ENCODE measurements at places on chromosomes 13 and 19.

- DNase-seq: no peak
These were observed 93.0 kb upstream of the IRS2 start for GRCh38 chr13:109879338-109879737.

GRCh38 chr19:45782820-45783785, 813 bp upstream of the DMPK start:
- DNase-seq: no peak

GRCh38 chr13:29582171-29582570, 13.3 kb downstream of the SLC7A1 start:
- DNase-seq: no peak

DNA sequence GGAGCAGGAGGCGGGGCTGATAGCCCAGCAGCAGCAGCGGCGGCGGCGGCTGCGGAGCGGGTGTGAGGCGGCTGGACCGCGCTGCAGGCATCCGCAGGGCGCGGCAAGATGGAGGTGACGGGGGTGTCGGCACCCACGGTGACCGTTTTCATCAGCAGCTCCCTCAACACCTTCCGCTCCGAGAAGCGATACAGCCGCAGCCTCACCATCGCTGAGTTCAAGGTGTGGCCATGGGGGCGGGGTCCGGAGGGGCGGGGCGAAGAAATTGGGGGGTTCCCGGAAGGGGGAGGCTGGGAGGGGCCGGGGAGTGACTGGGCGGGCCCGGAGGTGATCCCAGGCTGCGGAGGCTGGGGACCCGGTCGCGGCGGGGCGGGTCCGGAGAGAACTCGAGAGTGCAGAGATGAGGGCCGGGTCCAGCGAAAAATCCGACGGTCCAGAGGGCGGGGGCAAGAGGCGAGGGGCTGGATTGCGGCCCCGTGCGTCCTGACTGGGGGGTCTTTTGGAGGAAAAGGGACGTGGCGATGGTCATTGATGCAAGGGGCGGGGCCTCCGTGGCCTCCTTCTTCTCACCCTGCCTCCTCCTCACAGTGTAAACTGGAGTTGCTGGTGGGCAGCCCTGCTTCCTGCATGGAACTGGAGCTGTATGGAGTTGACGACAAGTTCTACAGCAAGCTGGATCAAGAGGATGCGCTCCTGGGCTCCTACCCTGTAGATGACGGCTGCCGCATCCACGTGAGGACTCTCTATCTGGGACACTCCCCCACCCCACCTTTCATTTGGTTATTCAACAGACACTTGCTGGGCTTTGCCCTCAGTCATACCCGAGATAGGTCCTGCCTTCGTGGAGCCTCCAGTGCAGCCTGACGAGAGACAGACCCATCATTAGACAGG, at the start of gene TBCB:
Gene TBCB (plus strand): TSS at position 16 of the 891 bp plus-strand sequence. CDS start 93 bp downstream, at position 109.
- DNase-seq: peak; percentile 91

DNA sequence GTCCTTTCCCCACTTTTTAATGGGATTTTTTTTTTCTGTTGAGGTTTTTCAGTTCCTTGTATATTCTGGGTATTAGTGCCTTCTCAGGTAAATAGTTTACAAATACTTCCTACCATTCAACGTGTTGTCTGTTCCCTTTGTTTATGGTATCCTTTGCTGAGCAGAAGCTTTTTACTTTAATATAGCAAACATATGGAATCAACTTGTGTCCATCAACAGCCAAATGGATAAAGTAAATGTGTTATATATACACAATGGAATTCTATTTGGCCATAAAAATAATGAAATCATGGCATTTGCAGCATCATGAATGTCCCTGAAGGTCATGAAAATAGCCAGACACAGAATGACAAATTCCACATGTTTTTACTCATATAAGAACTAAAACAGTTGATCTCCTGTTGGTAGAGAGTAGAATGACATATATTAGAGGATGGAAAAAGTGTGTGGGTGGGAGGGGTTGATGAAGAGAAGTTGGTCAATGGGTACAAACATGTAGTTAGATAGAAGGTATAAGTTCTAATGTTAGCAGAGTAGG, 500.8 kb downstream of the SLITRK6 start:
- DNase-seq: no peak

- no peak for DNase-seq
These were observed 80.3 kb downstream of the EFNB2 start for GRCh38 chr13:106455190-106455589.

DNA sequence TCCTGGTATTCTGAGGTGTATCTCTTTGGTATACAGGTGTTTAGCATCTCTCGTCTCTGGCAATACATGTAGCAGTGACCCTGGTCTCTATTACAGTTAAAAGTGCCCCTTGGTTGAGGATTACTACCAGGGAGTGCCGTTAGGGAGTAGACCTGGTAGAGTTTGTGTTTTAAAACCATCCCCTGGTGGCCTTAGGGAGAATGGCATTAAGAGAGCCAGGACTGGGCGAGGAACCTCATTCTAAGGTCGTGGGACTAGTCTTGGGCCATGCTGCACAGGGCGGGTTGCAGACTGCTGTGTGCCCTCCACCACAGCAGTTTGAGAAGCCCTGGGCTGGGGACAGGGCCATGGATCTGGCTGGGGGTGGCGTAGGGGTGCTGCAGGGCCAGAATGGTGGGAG, 35.0 kb downstream of the B3GLCT start:
- DNase-seq: no peak

GRCh38 chr19:30222428-30222873, 149.7 kb upstream of the ZNF536 start:
- DNase-seq: no peak

GRCh38 chr19:33071887-33072286, 7.2 kb upstream of the RHPN2 start:
- no peak for DNase-seq

Data from activated T-cell treated with anti-CD3 and anti-CD28 coated beads, Interleukin-2, amount 50 U/mL, for 4 hours (primary cell).